Cardiac fibroblast (primary cell): ENCODE measurements at places on chromosomes 3 and 15.

GRCh38 chr3:15367059-15367458 is 34.7 kb upstream of the SH3BP5 start:
- peak; percentile 70 for DNase-seq

GRCh38 chr15:99087405-99087943 is 17.4 kb upstream of the SYNM start:
- DNase-seq: no peak

GRCh38 chr3:175383813-175384212 is 524.7 kb downstream of the NAALADL2 start:
- peak; percentile 16 for DNase-seq

DNA sequence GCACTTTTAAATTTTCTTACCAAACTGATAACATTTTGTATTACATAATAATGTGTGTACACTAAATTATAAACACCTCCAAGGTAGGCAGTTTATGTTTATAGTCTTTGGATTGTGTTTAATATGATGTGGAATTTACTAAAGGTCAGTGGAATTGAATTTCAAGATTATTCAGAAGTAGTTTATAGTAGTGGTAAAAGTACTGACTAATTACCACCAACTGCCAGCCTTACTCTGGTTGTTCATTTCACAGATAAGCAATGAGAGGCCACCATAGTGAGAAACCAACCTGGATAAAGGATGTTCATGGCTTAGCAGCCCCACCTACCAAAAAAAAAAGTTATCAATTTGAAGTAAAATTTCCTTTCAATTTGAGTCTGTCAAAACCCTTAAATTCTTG is 54.0 kb upstream of the EIF5A2 start:
- DNase-seq: no peak

DNA sequence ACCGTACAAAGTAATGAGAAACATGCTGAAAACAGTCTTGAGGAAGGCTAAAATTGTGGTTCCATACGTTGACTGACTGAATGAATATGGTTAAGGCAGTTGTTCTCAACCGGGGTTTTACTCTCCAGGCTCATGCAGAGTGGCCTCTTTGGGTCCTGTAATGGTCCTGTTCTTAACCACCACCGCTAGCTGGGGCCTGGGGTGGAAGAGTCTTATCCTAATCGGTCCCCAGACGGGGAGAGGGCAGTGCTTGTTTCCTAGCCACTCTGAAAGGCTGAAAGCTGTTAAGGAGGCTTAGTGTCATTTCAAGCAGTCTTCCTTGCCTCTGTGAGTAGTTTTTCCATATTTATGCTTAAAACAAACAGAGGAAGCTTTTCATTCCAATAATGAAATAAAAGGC is 32.0 kb downstream of the SELENOT start:
- no peak for DNase-seq

DNA sequence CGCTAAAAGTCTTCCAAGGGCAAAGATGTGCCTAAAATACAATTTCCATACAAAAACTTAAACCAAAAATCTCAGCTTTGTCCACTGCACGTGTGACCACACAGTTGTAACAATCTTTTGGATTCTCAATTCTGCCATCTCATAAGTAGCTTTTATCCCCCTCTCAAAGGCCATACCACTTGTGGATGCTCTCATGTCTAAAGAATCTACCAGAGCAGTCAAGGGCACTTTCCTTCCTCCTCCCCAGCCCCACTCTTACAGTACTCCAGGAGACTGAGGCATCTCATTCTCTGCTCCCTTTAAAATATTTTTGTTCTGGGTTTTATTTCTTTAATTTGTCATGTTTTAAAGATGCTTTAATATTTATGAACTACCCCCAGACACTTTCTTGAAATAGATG is 102.3 kb upstream of the PFN2 start:
- DNase-seq: no peak

DNA sequence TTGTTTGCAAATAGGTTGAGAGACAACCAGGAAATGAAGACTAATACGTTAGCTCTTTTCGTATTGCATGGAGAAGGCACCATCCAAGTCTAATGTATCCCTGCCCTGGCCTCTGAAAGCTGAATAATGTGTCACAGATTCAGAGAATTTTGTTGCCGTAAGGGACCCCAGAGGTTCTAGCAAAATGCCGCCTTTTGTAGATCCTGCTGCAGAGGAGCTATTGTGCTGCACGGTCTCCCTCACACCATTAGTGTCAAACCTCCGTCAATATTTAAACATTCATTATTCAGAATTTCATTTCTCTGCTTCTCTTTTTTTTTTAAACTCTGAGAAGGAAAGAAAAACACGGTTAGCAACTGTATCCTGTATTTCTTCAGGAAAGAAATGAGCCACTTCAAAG is 238.7 kb downstream of the EPHB1 start:
- no peak for DNase-seq

DNA sequence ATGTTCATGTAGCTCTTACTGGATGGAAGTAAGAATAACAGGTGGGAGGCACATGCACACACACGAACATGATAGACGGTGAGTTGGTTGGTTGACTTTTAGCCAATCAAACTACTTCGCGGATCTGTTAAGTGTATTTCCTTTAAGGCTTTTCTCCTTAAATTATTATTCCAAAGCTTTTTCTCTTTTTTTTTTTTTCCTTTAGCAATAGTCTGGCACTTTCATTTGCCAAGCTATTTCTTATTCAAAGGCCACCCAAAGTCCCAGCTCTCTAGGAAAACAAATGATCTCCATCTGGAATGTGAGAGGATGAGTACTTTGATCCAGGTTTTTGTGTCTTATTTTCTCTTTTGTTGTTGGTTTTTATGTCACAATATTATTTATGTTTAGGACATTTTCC is 141.1 kb downstream of the TPRG1 start:
- DNase-seq: no peak
